Ascending aorta (tissue), 2 donors: ENCODE measurements at places on chromosomes 6 and 20. TPM values are rescaled to one million over a fixed set of nuclear protein-coding genes. Genes with fewer than 3 reads are reported as not detected.

DNA sequence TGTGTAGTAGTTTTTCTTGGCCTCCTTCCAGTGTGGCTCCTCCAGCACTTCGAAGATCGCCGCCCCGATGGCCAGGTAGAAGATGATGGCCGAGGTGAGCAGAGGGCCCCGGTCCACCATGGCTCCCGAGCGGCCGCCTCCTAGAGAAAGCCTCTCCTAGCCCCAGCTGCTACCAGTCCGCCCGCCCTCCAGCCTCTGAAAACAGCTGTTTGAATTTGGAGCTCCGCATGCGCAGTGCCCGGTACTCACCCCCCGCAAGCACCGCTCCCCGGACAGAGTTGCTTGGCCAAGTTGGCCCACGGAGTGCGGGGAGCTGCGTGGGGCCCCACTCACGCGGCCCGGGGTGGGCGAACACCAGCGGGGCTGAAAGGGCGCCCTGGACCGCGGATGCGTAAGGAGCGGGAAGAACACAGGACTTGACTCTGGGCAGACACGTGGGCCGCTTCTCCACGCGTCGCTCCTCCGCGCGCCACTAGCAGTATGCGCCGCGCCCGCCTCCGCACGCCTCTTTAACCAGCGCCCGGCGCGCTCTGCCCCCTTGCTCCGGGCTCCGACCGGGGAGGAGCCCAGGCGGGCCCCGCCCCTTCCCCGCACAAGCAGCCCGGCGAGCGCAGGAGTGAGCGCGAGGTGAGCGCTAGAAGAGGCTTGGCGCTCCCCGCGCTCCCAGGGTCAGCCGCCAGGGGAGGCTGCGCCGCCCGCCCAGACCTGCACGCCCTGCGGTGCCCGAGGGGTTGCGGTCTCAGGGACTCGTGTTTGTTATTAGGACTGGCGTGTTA, at the start of gene KCNK5:
Gene KCNK5 (minus strand): TSS at position 484 of the 776 bp plus-strand sequence. CDS start 364 bp downstream, at position 120.
- H3K36me3 ChIP-seq: no peaks in the 10 kb centered on the region
- peaks cover 8% of the 10 kb centered on the region for H3K4me1 ChIP-seq
- DNase-seq: peak; percentile 77
- H3K27ac ChIP-seq: no peak within 1 kb of the TSS

- peak overlapping the region; percentile 89 for H3K27ac ChIP-seq
- H3K27me3 ChIP-seq: no peaks in the 10 kb centered on the region
- no peak overlapping the region for H3K4me3 ChIP-seq
- peaks cover 11% of the 10 kb centered on the region for H3K36me3 ChIP-seq
- no peak for DNase-seq
Observed at GRCh38 chr20:45339084-45339483, 9.1 kb downstream of the SDC4 start.

The OLIG3 gene
- not detected for total RNA-seq

GRCh38 chr20:38113401-38114325, 51.4 kb downstream of the TGM2 start:
- H3K27ac ChIP-seq: no peak overlapping the region
- H3K36me3 ChIP-seq: no peaks in the 10 kb centered on the region
- DNase-seq: no peak

The SUMO4 gene
- not detected for total RNA-seq

DNA sequence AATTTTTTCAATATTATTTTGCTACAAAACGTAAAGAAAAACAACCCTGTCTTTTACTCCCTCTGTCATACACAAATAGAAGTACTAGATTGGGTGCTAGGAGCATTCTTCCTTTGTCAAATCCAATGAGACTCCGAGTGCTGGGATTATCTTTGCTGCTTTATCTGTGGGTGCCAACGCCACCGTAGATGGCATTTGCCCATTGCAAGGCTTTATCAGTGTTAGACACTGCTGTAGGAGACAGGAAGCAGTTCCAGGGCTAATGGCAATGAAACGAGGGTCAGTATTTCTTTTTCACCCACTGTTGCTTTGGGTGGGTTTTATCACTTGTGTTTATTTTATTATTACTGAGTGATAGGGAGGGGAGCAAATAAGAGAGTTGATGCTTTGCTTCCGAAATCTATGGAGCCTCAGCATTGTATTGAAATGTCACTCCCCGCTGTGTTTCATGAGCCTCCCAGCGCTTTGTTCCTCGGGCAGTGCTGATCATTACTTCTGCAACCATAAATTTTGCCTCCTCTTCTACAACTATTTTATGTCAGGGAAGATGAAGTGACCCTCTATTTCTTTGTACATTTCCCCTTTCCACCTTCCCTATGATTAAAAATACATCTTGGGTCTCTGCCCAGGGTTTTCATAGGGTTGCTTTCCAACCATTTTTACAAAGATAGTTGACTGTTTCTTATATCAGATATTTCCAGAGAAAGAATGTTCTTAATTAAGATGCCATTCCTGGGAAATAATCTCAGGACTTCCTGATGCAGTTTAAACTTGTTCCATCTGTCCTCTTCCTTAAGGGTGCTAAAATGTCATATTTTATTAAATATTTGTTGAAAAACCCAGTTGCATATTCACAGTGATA, 86.7 kb upstream of the LAMP5 start:
- H3K4me1 ChIP-seq: no peaks in the 10 kb centered on the region
- no peak overlapping the region for H3K4me3 ChIP-seq
- DNase-seq: no peak
- H3K36me3 ChIP-seq: no peaks in the 10 kb centered on the region
- H3K27ac ChIP-seq: no peak overlapping the region
- no peaks in the 10 kb centered on the region for H3K27me3 ChIP-seq
